ENCODE measurements at places on chromosomes 16 and 17.

DNA sequence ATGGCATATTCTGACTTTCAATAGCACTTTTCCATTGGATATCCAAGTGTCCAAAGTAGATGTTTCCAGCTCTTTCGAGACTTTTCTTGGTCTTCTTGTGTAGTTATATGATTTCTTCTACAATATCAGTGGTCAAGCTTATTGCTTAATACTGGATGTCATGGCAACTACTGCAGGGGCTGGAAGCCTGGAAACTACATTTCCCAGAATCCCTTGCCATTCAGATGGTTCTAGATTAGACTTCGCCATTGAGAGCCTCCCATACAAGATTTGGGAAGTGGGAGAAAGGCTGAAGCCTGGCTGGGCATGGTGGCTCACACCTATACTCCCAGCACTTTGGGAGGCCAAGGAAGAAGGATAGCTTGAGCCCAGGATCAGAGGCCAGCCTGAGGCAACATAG is 153.6 kb downstream of the C16orf95 start:
- no peak for DNase-seq

- DNase-seq: no peak
These were observed 83.9 kb downstream of the SOX9 start for GRCh38 chr17:72204742-72205141.

GRCh38 chr17:8991514-8992285 is 26.2 kb upstream of the PIK3R5 start:
- DNase-seq: peak; percentile 23

- no peak for DNase-seq
These were observed 127.4 kb downstream of the IRF8 start for GRCh38 chr16:86026171-86026910.

GRCh38 chr16:1639860-1640259 is 27.7 kb downstream of the CRAMP1 start:
- no peak for DNase-seq

- no peak for DNase-seq
These were observed 5.8 kb upstream of the RPRML start for GRCh38 chr17:46984892-46985291.

GRCh38 chr17:17741349-17742023 is 60.2 kb downstream of the RAI1 start:
- DNase-seq: no peak

DNA sequence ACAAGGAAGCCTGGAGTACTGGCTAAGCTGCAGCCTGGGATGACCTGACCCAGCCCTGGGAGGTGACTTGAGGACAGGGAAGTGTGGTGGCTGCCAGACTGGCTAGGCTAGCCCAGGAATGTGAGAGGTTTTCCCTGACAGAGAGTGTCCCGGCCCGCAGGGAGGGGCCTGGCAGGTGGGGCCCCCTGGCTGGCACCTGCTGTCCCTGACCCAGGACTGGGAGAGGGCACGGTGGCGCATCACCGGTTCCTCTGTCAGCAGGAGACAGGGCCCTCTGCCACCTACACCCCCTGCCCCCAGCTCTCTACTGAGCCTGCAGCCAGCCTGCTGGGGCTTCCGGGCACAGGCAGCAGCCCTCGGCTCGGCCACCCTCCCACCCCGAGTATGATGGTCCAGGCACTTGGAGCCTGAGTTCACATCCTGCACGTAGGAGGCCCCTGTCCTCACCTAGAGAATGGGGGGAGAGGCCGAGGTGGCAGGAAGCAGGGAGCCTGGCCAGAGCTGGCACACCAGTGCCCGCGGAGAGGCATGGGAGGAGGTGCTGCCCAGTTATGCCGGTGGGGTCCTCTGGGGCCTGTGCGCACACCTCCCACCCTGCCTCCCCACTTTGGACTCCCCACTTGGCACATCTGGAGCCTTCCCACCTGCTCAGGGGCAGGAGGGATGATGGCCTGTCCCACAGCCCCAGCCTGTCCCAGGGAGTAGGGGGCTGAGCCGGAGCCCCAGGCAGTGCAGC is 528 bp downstream of the PRSS27 start:
- DNase-seq: no peak

- DNase-seq: no peak
These were observed 12.6 kb downstream of the CHST6 start for GRCh38 chr16:75482434-75483205.

DNA sequence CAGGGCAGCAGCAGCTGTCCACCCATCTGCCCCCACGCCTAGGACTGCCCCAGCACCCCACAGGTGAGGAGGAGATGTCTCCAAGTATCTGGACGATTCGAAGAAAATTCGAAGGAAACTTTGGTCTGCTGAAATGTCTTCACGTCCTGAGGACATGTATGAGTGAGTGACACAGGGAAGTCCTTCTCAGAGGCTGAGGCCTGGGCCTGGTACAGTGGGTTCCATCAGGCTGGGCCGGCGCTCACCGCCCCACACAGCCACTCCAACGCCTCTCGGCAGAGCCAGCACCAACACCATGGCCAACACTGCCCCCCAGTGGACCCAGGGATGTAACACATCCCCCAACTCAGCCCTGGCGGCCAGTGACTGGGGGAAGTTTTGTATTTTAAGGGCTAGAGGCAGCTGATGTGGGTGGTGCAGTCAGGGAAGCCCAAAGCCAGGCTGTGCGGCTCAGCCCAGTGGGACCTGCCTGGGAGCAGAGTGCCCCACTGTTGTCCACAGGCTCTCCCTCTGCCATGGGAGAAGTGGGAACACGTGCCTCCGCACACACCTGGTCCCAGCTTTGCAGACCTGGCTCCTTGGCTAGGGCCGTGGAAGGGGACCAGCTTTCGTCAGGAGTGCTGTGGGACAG is 55.8 kb upstream of the FASN start:
- peak; percentile 30 for DNase-seq

- no peak for DNase-seq
These were observed 477 bp upstream of the OSGIN1 start for GRCh38 chr16:83952587-83952939.

DNA sequence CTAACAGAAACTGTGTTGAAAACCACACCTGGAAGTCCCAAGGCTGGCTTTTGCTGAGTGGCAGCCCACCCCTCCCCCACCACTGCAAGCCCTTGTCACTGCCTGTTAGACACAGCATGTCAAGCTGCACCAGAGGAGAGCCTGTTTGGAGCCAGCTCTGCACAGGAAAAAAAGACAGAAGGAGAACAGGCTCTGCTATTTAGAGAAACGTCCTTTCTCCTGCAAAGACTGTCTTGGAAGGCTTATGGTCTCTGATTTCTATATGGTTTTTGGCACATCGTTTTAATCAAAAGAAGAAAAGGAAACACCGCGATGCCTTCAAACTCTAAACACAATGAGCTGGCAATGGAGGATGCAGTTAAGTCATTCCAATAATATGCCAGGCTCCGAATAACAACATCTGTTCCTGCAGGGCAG is 275.5 kb downstream of the MAP2K4 start:
- no peak for DNase-seq

- no peak for DNase-seq
These were observed 253.2 kb upstream of the IRX5 start for GRCh38 chr16:54677308-54677950.

- DNase-seq: no peak
These were observed 2.3 kb upstream of the RSKR start for GRCh38 chr17:28616281-28616680.

- no peak for DNase-seq
These were observed 122.6 kb upstream of the MED13 start for GRCh38 chr17:62187681-62188080.

DNA sequence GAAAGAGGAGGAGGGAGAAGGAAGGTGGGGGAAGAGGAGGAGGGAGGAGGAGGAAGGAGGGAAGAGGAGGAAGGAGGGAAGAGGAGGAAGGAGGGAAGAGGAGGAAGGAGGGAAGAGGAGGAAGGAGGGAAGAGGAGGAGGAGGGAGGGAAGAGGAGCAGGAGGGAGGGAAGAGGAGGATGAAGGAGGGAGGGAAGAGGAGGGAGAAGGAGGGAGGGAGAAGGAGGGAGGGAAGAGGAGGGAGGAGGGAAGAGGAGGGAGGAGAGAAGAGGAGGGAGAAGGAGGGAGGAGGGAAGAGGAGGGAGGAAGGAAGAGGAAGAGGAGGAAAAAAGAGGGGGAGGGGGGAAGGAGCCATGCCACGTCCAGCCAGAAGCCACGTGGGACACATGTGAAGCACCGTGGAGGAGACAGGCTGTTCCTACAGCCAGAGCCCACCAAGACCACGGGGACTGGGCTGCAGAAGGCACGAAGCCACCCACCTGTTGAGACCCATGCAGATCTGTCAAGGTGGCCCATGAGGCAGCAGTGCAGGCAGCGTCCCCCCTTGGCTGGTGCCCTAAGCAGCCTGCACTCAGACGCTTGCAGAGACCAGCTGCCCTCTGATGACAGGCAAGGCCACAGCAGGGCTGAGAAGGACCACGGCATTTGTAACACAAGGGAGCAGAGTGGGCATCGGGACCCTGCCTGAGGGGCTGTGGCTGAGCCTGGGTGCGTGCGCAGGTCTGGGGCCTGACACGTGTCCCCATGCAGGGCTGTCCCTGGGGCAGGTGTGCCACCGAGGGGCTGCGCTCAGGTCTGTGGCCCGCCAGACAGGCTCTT is 10.3 kb downstream of the NDUFAF8 start:
- DNase-seq: no peak

DNA sequence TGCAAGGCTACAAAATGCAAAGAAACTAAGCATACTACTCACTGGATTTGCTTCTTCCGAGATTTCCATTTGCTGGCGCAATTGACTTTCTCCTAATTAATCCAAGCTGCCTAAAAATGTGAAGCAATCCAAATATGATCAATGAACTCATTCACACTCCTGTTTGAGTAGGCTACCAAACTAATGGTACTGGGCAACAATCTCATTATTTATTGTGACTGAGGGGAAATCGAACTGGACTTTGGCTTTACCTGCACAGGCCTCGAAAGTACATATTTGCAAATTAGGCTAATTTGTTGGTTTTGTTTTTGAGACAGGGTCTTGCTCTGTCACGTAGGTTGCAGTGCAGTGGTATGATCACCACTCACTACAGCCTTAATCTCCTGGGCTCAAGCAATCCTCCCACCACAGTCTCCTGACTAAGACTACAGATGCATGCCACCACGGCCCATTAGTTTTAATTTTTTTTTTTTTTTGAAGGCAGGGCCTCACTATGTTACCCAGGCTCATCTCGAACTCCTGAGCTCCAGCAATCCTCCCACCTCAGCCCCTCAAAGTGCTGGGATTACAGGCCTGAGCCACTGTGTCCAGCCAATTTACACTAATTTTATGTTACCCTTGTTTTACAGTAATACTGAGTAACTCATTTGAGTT is 2.6 kb downstream of the ERI2 start:
- peak; percentile 2 for DNase-seq

GRCh38 chr16:15829460-15829859 is 27.4 kb downstream of the MYH11 start:
- no peak for DNase-seq

GRCh38 chr17:55710410-55710809 is 12.3 kb downstream of the TMEM100 start:
- no peak for DNase-seq

DNA sequence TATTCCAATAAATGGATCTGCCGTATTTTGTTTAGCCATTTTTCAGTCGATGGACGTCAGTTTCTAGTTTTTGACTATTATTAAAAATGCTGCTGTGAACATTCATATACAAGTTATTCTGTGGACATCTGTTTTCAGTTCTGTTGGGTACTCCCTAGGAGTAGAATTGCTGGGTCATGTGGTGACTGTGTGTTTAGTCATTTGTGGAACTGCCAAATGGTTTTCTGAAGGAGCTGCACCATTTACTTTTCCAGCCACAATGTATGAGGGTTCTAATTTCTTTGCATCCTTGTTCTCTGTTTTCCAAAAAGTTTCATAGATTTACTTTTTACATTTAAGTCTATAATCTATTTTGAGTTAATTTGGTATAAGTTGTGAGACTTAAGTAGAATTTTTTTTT is 29.5 kb downstream of the CYLD start:
- peak; percentile 7 for DNase-seq

DNA sequence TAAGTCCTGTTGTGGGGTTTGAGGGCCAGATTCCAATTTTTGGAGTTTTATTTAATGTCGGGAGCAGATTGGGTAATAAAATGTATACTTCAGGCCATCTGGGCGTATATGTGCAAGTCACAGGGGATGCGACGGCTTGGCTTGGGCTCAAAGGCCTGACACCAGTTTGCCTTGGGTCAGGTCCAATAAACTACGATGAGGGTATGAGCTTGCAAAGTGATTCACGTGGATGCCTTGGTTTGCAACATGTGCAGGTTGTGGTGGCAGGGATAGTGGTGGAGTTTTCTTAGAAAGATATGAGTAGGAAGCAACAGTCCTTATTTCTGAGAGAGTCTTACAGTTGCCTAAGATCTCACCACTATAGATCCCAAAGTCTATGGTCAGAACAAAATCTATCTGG is 157.0 kb upstream of the CDH11 start:
- no peak for DNase-seq

GRCh38 chr17:32302860-32303649 is 37.4 kb downstream of the RHBDL3 start:
- DNase-seq: no peak

GRCh38 chr16:47724115-47724785 is 263.1 kb downstream of the PHKB start:
- no peak for DNase-seq

DNA sequence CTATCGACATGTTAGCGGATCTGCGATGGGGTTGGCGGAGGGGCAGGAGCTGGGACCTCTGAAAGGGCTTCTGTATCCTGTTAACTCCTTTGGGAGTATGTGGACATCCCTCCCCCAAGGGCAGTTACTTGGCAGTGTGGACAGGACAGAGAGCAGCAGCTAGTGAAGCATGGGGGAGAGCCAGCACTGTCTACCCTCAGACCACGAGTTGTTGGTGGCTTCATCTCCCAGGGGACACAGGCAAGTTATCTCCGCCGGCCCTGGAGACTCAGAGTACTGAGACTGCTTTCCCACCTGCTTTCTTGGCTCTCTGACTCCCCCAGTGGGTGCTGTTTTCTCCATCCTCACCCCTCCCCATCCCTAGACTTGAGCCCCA is 5.3 kb upstream of the GFAP start:
- DNase-seq: no peak

DNA sequence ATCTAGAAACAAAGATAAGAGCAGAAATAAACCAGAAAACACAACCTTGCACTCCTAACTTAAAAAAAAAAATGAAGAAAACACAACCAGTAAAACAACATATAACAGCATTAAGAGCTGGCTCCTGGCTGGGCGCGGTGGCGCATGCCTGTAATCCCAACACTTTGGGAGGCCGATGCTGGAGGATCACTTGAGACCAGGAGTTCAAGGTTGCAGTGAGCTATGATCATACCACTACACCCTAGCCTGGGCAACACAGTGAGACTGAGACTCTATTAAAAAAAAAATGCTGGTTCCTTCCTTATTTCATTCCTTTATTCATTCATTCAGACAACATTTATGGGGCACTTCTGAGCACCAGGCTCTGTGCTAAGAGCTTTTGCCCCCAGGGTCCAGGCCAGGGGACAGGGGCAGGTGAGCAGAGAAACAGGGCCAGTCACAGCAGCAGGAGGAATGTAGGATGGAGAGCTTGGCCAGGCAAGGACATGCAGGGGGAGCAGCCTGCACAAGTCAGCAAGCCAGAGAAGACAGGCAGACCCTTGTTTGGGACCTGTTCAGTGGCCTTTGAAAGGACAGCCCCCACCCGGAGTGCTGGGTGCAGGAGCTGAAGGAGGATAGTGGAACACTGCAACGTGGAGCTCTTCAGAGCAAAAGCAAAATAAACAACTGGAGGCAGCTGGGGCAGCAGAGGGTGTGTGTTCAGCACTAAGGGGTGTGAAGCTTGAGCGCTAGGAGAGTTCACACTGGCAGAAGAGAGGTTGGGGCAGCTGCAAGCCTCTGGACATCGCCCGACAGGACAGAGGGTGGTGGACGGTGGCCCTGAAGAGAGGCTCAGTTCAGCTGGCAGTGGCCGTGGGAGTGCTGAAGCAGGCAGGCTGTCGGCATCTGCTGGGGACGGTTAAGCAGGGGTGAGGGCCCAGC is 2.6 kb downstream of the STH start:
- no peak for DNase-seq

GRCh38 chr16:68993885-68994284 is 111.6 kb upstream of the HAS3 start:
- peak; percentile 73 for DNase-seq
